ENCODE measurements at places on chromosomes 2 and 18.

DNA sequence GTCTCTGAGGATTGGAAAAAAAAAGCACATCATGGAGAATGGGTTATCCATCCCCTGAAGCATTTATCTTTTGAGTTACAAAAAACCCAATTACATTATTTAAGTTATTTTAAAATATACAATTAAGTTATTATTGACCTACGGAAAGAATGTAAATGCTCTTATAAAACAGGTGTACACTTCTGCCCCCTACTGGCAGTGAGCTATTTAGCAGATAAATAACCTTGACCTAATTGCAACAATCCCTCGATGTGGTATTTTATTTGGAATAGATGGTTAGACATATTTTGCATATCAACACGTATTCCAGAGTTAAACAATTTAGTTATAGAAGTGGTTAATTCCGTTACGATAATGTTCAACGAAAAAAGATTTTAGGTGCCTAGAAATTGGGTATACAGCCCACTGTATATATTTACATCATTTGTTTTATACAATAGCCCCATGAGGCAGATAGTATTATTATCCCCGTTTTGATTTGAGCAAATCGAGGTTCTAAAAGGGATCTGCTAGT is 9.1 kb upstream of the DAW1 start:
- peak; percentile 71 for DNase-seq

DNA sequence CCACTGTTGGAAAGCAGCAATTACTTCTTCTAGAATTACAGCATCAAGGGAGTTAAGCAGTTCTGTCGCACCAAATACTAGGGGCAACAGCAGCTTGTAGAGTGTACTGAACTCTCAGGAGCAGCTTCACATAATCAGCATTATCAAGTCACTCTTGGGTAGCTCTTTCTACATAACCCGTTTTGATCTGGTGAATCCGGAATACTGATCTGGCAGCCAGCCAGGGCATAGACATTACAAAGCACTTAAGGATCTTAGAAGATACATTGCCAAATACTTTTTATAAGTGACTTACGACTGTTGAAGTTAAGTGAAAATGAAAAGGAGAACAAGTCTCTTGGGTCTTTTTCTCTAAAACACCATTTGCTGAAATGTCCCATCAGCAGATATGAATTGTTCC is 73.2 kb upstream of the NETO1 start:
- peak; percentile 22 for DNase-seq

DNA sequence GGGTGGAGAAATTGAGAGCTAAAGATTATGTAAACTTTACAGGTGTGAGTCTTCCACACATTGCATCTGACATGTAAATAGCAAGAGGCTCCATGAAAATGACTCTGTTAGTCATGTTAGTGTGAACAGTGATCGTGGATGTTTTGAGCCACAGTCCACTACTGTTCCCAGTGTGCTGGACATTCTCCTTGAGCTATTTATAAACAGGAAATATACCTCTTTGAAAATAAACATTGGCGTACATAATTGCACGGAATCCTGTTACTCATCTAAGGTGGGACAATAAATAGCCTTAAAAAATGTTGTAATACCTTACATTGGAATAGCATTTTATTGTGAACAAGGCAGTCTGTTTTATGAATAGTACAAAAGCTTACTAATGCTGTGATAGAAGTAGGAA is 37.0 kb downstream of the LIMS1 start:
- DNase-seq, result peak; percentile 29

DNA sequence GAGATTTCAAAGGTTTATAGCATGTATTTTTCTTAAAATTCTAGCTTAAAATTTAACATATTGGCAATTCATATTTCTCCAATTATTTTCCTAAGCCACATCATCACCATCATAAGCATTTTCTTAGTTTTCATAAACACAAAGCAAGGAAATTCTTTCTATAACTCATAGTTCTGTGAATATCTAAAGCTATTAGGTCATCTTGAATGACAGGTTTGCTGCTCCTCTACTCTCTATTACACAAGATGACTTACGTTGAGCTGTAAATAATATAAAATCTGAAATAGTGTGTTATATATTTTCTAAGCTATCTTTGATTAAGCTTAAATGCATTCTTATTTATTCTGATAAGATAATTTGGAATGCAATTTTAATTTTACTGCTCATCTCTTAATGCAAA is 984.6 kb upstream of the CNTNAP5 start:
- DNase-seq, result peak; percentile 12

GRCh38 chr2:131153529-131153928 is 48.4 kb downstream of the PLEKHB2 start:
- DNase-seq, result no peak

DNA sequence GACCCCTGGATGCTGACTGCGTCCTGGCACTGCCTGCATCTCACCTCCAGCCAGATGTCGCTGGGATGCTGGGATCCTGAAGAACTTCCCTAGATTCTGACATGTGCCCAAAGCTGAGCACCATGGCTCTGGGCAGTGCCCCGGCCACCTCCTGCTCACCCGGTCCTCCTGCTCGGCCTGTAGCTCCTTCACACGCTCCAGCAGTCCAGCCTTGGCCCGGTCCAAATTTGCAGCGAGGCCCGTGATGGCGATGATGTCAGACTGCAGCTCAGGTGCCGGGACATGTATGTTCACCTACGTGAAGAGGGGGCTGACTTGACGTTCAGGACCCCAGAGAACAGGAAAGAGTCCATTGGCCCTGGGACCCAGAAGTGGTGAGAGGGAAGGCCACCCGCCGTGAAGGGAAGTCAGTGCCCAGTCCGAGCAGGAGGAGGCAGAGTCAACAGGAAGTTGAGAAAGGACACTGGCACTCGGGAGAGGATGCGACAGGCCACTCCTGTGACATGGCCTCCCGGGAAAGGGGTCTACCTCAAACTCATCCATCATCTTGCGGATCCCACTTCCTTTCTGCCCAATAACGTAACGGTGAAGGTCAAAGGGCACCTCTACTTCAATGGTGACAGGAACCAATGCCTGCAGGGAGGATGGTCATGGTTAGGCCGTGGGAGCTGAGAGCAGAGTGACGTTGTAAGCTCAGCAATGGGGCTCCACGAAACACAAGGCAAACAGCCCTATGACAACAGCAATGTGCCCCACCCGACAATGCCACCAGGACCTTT is 46.7 kb downstream of the ANO7 start:
- DNase-seq, result no peak

GRCh38 chr2:43593254-43593653 is 2.6 kb downstream of the THADA start:
- no peak for DNase-seq

DNA sequence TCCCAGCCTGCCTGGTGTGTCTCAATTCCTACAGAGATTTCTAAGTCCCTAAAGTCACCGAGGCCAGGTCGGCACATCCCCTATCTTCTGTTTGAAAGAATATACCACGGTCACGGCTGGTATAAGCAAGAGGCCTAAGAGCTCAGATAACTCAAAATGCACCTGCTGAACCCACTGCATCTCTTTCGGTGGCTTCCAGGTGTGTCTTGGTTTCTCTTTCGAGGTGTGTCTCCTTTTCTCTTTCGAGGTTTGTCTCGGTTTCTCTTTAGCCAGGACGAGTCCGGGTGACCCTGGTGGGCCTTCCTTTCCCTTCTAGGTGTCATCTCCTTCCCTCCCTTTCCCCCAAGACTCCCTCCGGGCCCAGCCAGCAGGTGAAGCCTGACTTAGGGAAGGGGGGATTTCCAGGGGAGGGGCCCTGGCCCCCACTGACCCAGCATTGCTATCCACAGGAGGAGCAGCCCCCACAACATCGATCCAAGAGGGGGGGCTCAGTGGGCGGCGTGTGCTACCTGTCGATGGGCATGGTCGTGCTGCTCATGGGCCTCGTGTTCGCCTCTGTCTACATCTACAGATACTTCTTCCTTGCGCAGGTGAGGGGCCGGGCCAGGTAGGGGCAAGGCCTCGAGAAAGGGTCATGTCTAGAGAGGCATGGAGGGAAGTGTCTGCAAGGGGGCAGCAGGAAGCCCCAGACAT is 8.4 kb downstream of the ITM2C start:
- DNase-seq, result no peak

- DNase-seq, result no peak
These were observed 11.1 kb downstream of the CYBRD1 start for GRCh38 chr2:171533331-171533730.

DNA sequence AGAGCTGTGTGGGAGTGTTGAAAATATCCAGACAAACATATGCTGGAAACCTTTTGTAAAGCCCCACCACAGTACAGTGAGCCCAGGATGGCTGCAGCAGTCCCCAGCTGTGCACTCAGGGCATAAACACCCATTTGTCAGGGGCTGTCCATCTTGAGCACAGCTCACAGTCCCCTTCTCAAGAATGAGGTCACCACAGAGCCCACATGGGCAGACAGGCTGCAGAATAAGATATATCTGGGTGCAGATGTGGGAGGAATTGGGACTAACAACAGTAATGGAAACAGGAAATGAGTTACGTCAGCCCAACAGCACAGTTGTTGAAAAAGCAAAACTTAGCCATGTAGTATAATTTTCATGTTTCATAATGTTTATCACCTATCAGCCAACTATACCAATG is 219.6 kb downstream of the ETAA1 start:
- no peak for DNase-seq

DNA sequence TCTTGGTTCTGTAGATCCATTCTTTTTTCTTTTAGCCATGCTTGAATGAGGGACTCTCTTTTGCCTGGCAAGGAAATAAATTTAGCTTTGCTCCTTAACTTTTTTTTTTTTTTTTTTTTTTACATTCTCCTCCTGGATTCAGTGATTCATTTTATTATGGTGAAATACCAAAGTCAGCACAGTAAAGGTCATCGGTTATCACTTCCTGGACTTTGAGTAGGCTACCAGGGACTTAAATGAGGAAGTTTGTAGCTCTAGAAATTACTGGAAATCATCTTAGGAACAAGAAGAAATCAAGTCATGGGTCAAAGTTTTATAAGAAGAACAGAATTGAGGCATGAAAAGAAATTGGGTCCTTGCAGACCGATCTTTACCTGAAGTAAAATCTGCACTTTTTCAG is 75.0 kb downstream of the SOCS6 start:
- DNase-seq, result peak; percentile 84

- no peak for DNase-seq
These were observed 22.4 kb downstream of the CABYR start for GRCh38 chr18:24161304-24161703.

DNA sequence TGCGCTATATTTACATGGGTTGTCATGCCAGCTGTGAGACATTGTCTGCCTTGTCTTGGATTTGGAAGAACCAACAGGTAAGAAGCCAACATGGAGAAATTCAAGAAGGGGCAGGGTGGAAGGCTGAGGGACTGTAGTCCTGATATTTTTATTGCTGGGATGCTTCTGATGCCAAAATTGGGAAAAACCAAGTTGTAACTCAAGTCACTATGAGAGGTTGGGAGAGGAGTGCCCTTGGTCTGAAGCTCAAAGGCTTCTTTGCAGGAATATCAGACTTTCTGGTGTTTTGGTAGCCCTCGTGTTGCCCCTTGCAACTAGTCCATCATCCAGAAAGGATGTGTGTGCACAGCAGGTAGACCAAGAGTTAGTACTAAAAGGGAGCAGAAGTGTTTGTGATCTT is 294.3 kb upstream of the EPAS1 start:
- DNase-seq, result no peak

- peak; percentile 28 for DNase-seq
These were observed 74.9 kb downstream of the SGPP2 start for GRCh38 chr2:222499226-222499625.

DNA sequence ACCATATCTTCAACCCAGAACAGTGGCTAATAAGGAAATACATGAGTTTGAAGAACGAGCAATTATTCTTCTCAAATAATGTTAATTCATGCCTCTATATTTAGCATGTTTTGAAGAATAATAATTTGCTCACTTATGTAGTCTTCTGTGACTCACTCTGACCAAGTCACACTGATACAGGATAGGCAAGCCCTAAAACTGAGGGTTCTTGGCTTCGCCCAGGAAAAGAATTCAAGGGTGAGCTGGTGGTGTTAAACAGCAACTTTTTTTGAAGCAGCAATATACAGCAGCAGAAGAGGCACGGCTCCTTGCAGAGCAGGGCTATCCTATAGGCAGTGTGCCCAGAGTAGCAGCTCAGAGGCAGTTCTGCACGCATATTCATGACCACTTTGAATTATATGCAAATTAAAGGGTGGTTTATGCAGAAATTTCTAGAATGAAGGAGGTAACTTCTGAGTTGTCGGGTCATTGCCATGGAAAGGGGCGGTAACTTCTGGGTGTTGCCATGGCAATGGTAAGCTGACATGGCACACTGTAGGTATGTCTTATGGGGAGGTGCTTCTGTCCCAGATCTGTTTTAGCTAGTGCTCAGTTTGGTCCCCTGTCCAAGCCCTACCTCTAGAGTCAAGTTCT is 200.6 kb downstream of the RND3 start:
- DNase-seq, result peak; percentile 76

DNA sequence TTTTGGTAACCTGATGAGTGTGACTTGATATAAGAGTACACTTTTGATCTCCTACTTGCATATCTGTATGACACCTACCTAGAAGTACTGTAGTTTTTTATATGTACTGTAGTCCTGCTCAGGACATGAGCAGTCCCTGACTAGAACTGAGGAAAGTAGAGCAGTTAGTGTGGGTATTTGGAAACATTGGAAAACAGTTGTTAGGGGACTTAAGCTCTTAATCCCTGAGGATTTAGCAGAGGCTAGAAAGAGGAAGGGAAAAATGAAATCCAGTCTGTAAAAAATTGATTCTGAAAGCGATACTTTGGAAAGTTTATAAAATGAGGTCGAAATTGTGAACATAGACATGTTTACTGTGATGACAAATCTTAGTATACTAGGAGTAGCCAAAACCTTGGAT is 125.6 kb downstream of the NCOA1 start:
- no peak for DNase-seq

GRCh38 chr2:46326231-46326980 is 29.2 kb downstream of the EPAS1 start:
- DNase-seq, result peak; percentile 94

DNA sequence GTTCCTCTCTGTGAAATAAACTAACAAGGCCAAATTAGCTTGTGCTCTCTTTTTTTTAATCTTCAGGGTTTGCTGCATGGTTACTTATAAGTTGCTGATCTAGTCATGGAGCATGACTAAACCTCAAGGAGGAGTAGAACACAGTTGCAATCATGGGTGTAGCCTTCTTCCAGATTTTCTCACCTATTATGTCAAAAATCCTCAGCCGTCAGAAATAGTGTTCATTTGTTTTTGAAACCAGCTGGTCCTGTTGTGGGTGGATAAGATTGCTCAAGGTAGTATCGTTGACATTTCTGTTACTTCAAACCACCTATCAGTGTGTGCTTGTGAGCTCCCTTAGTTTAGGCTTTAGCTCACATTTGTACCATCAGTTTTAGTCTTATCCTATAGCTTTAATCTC is 11.2 kb downstream of the RELCH start:
- peak; percentile 91 for DNase-seq

GRCh38 chr18:49224738-49225137 is 235.7 kb downstream of the DYM start:
- DNase-seq, result no peak

DNA sequence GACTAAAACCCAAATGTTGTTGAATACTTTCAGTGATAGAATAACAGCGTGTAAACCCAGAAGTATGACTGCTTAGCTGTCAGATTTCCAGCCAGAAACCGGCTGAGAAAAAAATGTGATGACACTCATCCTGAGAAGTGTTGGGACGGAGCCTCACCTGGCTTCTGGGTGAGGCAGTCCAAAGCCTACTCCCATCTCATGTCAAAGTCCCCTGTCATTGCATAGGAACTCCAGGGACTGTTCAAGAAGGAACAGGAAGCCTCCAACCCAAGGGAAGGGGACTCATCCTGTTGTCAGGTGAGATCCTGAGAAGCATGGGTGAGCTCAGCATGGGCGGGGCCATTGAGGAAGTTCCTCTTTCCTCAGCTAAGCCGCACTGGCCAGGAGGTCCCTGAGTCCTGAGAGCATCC is 11.3 kb upstream of the CHRNA1 start:
- DNase-seq, result peak; percentile 62

Measured in bronchial epithelial cell (primary cell).